ENCODE measurements at places on chromosomes 11 and 22.

DNA sequence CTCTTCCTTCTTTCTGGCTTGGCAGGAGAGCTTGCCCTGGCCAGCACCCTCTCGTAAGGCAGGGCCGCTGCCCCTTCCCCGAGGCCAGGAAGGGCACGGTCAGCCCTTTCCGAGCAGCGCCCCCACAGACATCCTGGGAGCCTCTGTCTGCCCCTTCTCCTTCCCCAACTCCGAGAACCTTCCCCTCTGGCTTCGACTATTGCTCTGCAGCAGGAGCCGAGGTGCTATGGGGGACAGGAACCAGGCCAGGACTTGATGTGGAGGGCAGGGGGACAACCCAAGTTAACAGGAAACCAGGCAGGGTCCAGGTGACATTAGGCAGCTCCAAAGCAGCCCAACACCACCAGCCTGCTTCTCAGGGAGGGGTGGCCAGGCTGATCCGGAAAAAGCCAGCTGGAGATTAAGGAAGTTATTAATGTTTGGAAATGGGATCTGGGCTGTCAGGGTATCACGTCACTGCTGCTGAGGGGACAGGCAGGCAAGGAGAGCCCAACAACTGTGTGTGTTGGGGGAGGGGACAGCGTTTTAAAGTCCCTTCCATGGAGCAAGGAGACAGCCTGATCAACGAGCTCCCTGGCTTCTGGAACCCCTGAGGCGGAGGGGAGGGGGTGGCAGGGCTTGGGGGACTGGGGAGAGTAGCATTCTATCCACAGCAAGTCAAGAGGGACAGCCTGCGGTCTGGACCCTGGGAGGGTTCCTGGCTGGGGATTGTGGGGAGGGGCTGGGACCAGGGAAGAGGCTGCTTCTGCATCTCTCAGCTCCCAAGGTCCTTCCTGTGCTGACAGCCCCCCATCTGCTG is 27.3 kb downstream of the SYT7 start:
- DNase-seq, result no peak

DNA sequence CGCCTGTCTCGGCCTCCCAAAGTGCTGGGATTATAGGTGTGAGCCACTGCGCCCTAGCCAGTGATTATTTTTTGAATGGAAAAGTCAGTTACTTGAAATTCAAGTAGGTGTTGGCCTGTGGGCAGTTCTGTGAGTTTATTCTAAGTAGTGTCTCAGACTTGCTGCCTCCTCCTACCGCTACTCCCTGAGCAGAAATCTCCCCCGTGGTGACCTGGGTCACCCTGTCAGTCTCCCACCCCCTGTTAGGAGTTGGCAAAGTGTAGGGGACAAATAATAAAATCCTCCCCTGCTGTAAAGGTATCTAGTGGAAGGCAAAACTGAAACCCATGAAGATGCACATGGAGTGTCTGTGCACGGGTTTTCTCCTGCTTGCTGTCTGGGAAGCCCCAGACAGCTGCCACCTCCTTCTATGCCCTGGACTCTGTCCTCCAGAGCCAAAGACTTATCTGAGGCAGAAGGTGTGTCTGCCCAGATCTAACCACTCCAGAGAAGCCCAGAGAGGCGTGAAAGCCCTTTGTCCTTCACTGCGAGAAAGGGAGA is 26.3 kb downstream of the SNAP29 start:
- DNase-seq, result no peak

GRCh38 chr11:126510621-126511370 is 155.3 kb downstream of the ST3GAL4 start:
- DNase-seq, result peak; percentile 8

DNA sequence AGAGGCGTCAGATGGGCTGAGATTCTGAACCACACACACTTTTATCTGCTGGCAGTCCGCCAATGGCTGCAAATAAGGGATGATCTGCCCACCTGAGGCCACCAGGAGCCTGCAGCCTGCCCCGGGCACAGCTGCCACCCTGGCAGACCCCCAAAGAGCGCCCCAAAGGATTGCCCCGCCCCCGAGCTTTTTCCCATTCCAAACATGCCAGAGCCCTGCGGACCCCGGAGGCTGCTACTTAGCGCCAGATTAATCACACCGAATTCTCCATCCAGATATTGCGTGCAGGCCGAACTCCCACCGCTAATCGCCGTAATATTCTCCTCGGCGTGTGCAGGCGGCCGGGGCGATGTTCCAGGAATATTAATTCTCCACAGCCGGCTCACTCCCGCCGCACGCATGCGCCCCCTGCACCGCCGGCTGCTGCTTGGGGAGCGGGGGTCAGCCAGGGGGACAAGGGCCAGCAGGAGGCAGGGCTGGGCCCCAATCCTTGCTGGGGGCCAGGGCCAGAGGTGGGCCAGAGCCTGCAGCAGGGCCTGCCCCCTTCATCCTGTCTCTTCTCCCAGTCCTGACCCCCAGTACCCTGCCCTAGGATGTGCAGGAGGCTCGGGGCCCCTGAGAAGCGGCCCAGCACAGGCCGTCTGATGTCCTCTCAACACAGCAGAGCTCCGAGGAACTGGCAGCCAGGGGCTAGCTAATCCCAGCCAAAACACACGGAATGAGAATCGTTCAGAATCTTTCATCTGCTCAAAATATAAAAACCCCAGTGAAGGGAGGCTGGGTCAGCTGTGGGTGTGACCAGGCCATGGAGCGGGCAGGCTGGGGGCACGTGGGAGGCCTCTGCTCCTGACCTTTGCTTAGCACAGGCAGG is 19.5 kb upstream of the TCF20 start:
- no peak for DNase-seq

DNA sequence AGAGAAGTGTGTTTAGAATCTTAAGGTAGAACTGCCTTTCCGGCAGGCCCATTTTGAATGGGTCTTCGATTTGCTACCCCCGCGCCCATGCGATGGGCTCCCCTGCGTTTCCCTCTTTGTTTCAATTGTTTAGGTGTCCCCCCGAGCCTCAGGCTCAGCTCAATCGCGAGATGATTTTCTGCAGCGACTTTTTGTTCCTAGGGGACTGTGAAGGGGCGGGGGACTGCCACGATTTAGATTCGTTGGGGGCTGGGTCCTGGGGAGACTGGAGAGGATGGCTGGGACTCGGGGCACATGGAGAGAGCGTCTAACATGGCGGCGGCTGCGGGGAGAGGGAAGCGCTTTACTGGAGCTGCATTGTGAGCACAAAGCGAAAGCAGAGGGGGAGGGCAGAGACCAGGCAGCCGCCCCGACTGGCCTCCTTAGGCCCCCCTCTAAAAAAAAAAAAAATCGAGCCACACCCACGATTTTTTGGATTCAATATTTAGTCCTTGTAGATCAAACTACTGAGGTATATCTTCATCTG is 1.7 kb downstream of the CAPRIN1 start:
- DNase-seq, result peak; percentile 79

- no peak for DNase-seq
These were observed 4747.7 kb upstream of the OR11H1 start for GRCh38 chr22:10780281-10780680.

- no peak for DNase-seq
These were observed 11.6 kb downstream of the ARRB1 start for GRCh38 chr11:75339685-75340409.

DNA sequence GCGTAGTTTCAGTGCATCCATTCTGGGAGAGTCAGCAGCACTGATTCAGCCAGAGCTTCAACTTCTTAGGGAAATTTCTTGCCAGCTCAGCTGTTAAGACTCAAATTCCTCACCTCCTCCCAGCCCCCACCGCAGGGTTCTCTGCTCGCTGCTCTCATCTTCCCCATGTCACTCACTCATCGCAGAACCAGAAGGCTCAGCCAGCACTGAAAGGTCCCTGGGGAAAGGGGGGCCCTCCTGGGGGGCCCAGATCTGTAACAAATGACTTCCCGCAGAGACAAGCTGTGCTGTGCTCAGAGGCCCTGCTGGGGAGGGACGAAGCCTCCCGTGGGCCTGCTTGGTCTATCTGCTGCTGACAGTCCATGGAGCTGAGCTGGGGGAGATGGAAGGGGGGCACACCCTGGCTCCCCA is 220.6 kb downstream of the NTM start:
- DNase-seq, result no peak

DNA sequence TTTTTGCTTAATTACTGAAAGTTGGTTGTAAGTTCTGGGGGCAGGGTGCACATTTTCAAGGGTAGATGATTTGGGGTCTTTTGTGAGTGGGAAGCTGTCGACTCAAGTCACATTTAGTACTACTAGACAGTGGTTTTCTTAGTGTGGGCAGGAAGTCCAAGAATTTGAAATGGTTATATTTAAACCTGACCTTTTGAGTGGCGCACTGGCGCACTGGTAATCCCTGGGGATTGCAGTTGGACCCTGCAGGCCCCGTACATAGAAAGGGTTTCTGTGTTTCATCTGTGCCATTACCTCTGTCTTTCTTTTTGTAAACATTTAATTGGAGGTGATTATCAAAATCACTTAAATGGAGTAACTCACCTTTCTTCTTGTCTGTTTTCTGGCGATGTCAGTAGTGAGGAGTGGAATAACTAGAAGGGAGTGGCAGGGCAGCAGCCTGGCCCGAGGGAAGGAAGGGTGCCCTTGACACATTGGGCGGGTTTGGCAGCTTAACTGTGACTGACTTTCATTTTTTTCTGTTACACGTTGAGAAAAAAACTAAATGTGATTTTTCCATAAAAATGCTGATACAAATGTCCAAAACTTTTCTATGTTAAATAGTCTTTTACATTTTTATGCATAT is 101.8 kb upstream of the GAL start:
- no peak for DNase-seq

DNA sequence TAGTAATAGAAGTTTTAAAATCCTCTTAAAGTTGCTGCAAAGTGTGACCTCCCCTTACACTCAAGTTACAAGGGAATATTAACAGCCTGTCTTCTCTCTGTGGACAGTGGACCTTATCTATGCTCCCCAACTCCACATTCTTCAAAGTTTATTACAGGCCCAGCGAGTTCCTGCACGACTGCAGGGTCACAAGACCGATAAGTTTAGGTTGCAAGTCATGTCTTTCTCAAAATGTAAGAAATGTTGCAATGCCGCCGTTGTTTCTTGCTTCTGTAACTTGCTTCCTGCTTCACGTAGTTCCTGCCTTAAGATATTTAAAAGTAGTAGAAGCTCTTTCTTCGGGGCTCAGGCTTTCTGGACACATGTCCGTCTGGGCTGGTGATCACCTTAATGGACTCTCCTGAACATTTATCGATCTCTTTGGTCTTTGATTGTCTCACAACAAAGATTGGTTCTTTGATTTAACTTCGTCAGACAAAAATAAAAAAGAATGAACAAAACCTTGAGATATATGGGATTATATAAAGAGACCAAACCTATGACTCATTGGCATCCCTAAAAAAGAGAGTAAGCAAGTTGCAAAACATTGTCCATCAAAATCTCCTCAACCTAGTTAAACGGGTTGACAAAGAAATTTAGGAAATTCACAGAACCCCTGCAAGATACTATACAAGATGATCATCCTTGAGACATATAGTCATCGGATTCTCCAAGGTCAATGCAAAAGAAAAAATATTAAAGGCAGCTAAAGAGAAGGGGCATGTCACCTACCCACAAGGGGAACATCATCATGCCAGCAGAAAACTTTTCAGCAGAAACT is 45.4 kb upstream of the GLYAT start:
- no peak for DNase-seq

- DNase-seq, result no peak
These were observed 74.1 kb upstream of the CADM1 start for GRCh38 chr11:115578275-115578674.

GRCh38 chr11:86116386-86116726 is 47.5 kb upstream of the PICALM start:
- peak; percentile 89 for DNase-seq

GRCh38 chr11:126331286-126331685 is 24.2 kb upstream of the ST3GAL4 start:
- DNase-seq, result no peak

- no peak for DNase-seq
These were observed 933 bp upstream of the DLAT start for GRCh38 chr11:112024178-112024772.

DNA sequence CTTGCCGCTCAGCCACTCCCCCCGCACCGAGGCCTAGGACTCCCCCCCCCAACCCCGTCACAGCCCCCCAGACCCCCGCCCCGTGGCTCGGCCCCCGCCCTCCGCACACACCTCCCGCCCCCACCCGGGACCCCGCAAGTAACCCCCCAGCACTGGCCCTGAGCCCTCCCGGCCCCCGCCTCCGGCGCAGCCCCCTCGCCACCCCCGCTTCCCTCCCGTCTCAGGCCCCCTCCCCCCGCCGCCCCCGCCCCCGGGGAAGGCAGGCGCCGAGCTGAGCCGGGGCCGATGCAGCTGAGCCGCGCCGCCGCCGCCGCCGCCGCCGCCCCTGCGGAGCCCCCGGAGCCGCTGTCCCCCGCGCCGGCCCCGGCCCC is 1.5 kb downstream of the SHANK3 start:
- DNase-seq, result no peak

DNA sequence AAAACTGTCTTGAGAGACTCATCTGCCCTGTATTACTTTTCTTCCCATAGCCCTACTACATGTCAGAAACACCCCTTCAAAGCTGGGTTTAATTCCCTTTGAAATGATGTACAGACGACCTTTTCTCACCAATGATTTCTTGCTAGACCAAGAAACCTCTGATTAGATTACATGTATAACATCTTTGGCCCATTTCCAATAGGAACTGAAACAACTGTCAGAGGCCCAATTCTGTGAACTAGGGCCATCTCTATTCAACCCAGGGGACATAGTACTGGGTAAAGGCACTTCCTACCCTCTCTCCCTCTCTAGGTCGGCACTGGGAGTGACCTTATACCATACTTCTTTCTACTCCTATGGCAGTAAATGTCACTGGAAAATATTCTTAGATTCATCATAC is 19.4 kb downstream of the NPAT start:
- no peak for DNase-seq

GRCh38 chr11:109326781-109327180 is 95.2 kb upstream of the C11orf87 start:
- DNase-seq, result no peak

DNA sequence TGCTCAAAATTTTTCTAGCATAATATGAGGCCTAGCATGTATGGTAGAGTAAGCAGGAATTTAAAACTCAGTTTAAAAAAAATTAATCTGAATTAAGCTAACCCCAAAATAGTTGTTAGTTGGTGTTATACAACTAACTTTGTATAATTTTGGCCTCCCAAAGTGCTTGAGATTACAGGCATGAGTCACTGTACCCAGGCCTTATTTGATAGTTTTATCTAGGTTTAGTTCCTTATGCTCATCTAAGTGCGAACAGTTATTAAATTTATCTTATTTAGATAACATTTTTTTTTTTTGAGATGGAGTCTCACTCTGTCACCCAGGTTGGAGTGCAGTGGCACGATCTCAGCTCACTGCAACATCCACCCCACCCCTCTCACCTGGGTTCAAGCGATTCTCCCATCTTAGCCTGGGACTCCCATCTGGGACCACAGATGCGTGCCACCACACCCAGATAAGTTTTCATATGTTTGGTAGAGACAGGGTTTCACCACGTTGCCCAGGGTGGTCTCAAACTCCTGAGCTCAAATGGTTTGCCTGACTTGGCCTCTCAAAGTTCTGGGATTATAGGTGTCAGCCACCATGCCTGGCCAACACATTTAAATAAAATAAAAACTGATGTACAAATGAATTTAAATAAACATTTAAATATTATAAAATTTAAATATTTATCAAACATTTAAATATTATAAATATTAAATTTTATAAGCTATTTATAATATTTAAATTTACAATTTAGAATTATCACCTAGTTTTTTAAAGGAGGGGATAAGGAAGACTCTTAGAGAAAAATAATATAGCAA is 7.5 kb downstream of the IL18 start:
- DNase-seq, result no peak

Data from cardiac fibroblast (primary cell).